Stimulated activated CD4-positive, alpha-beta T cell treated with anti-CD3 and anti-CD28 coated beads, Interleukin-4, amount 100 ng/mL, for 1 hour (primary cell): ENCODE measurements at places on chromosomes 6 and 20.

- no peak for DNase-seq
Observed at GRCh38 chr6:40268166-40268565, 319.0 kb downstream of the LRFN2 start.

DNA sequence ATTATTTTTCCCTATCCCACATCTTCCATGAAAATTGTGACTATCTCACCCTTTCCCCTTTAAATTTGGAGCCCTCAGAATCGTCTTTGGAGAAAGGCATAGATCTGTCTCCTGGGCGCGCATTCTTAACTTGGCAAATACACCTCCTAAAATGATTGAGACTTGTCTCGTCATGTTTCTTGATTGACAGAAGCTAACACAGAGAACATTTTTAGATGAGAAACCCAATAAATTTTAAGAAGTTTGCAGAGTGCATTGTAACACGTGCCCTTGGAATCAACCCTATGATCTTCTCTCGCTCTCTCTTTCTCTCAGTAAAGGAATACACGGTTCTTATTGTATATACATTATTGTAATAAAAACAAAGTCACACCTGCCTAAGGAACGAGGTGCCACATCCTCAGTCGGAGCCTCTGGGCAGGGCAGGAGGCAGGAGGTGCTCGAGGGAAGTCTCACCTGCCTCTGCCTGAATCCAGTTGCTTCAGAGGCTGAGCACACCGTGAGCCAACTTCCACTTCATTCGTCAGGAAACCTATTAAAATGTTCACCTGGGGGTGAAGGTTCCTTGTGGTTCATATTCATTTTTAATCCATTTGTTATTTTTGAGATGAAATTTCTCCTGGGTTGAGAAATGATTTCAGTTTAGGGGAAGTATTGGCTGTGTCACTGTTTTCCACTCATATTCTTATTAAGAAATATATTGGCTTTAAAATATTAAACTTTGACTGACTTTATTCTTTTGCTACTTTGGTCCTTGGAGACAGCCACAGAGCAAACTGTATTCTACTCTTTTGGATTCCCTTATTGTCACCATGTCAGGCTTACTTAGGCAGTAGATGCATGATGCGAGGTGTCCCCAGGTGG is 90.5 kb upstream of the THBS2 start:
- DNase-seq: no peak

- no peak for DNase-seq
Observed at GRCh38 chr6:117505311-117505710, 22.8 kb downstream of the DCBLD1 start.

DNA sequence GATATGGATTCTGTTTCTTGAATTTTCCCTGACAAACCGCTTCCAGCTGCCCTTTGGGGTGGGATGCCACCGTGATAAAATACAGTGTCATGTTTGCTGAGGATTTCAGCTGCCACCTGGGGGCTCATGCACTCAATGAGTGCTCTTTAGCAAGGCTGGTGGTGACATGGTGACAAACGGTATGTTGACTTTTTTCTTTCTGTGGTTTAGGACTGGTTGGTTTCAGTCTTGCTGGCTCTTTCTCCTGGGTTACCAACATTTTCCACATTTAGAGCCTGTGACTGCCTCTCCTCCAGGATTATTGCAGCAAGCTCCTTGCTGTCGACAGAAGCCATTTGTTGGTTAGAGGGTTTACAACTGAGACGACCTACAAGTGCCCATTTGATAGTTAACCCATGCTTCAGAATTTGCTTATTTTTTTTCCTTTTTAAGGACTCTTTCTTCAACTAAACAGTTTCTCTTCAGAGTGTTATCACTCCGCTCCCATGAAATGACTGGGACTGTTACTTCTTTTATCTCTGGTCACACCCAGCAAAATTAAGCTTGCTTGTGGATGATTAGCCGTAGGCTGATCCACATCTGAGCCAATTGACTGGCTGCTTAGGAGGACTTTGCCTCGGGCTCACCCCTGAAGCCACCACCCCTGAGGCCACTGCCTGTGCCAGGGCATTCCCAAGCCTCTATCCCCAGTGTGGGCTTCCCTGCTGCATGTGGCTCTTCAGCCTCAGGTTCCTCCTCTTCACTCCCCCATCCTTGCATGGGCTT is 48.4 kb upstream of the CDYL start:
- no peak for DNase-seq

- no peak for DNase-seq
Observed at GRCh38 chr6:34358389-34358905, 34.0 kb downstream of the NUDT3 start.

DNA sequence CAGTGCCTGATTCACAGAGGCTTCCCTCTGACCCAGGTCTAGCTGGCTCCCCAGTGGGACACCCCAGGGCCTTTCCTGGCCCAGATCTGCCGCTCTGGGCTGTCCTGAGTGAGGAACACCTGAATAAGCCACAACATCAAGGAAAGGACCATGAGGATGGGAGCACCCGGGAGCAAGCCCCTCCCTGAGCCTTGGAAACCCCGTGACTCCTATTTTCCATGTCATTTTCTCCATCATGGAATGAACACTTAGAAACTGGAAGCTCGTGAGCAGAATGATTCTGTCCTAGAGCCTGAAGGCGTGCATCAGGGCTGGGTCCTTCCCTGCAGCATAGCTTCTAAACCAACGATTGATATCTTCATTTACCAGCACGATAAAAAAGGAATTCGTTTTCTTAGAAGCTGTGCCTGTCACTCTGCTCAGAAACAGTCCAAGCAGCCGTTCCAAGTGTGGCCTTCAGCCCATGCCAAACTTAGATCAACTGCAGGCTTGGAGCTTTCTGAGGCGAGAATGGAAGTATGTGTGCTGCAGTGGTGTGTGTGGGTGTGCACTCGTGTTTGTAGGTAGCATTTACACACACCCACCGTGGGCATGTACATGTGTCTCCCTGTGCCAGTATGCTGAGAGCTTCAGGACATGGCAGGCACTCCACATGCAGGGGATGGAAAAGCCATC is 83.2 kb upstream of the FOXC1 start:
- DNase-seq: no peak
